Right ventricle myocardium superior (tissue), 1 donor: ENCODE measurements at places on chromosomes 12 and 14. TPM values are rescaled to one million over a fixed set of nuclear protein-coding genes. Genes with fewer than 3 reads are reported as not detected.

The ACSM4 gene
- not detected for total RNA-seq

The CARMIL3 gene
- 0.08 TPM for total RNA-seq

The TMCC3 gene
- 1.5 TPM for total RNA-seq

The PPP1R36 gene
- total RNA-seq, result 0.19 TPM

The WDR89 gene
- total RNA-seq, result 5.0 TPM

The SYT1 gene
- total RNA-seq, result 0.38 TPM

The CHURC1 gene
- total RNA-seq, result 107 TPM

The OAS3 gene
- total RNA-seq, result 5.1 TPM
